ENCODE measurements at places on chromosomes 1 and 21.

DNA sequence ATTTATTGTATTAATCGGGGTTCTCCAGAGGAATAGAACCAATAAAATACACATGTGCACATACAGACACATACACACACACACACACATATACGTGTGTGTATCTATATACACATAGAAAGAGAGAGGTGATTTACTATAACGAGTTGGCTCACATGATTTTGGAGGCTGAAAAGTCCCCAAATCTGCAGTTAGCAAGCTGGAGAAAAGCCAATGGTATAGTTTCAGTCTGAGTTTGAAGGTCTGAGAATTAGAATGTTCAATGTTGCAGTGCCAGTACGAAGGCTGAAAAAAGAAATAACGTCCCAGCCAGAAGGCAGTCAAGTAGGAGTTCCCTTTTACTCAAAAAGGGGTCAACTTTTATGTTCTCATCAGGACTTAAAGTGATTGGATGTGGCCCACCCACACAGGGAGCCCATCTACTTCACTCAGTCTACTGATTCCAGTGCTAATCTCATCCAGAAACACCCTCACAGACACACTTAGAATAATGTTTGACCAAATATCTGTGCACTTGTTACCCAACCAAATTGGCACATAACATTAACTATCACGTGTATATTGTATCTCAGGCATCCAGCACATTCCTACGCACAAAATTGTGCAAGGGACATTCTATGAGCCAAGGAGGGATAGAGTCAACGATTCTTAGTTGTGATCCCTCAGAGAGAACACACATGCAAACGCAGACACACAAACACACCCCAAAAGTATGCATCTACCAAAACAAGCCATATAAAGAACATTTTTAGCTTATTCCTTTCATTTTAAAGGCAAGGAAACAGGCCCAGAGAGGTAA lies 195.5 kb upstream of the DUSP10 start:
- no peak for DNase-seq

GRCh38 chr1:175197531-175197930 lies 5.0 kb upstream of the KIAA0040 start:
- peak; percentile 68 for DNase-seq

GRCh38 chr1:247681288-247681897 lies 1.9 kb upstream of the OR13G1 start:
- peak; percentile 69 for DNase-seq

GRCh38 chr1:11650331-11650991 lies 3.8 kb downstream of the FBXO2 start:
- no peak for DNase-seq

GRCh38 chr21:41613533-41613909 lies 105.6 kb upstream of the TMPRSS2 start:
- no peak for DNase-seq

GRCh38 chr1:1665815-1666251 lies 7.0 kb upstream of the CDK11B start:
- no peak for DNase-seq

Measured in NCI-H226 (cell line).